ELR (cell line): ENCODE measurements at places on chromosomes 2 and 18.

- no peak for DNase-seq
Measured at GRCh38 chr2:37654932-37655841, 16.3 kb downstream of the CDC42EP3 start.

DNA sequence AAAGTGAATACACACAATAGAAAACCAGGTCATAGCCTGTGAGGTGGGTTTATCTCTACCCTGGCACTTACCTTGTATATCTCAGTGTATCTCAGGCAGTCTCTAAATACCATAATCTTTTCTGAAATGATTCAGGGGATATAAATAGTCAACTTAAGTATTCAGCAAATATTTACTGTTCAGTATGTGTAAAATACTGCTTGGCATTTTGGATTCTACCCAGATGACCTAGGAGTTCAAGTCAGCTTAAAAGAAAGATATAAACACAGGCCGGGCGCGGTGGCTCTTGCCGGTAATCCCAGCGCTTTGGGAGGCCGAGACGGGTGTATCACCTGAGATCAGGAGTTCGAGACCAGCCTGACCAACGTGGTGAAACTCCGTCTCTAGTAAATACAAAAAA lies 23.8 kb downstream of the GRHL1 start:
- DNase-seq: no peak

DNA sequence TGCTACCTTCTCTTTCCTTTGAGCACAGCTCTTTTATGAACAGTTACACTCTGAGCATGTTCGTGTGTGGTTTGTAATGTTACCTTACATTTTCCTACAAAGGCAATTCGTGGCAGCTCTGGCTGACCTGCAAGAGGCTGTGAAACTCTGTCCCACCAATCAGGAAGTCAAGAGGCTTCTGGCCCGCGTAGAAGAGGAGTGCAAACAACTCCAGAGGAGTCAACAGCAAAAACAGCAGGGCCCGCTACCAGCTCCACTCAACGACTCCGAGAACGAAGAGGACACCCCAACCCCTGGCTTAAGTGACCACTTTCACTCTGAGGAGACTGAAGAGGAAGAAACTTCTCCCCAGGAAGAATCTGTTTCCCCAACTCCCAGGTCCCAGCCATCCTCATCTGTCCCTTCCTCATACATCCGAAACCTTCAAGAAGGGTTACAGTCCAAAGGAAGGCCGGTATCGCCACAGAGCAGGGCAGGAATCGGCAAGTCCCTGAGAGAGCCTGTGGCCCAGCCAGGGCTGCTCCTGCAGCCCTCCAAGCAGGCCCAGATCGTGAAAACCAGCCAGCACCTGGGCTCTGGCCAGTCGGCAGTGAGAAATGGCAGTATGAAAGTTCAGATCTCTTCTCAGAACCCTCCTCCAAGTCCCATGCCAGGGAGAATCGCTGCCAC lies 56.9 kb downstream of the WDSUB1 start:
- no peak for DNase-seq

DNA sequence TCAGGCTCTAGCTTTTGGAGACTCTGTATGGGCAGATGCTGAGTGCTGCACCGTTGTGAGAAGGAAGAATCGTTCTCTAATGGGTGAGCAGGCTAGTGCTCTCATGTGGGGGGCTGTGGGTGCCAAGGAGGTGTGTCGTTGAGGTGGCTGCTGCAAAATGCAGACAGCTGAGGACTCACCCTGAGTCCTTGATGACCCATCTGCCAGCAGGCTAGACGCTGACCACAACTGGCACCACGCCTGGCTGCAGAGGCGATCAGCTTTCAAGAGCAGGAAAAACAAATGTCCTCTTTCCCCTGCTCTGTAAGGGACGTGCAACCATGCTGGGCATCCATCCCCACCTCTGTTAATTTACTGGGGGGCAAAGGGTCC lies 48.2 kb downstream of the HAUS1 start:
- peak; percentile 90 for DNase-seq

- DNase-seq: no peak
Measured at GRCh38 chr2:10045561-10046355, 2.4 kb downstream of the KLF11 start.

GRCh38 chr18:74682991-74683297 lies 85.3 kb downstream of the ZNF407 start:
- DNase-seq: no peak

DNA sequence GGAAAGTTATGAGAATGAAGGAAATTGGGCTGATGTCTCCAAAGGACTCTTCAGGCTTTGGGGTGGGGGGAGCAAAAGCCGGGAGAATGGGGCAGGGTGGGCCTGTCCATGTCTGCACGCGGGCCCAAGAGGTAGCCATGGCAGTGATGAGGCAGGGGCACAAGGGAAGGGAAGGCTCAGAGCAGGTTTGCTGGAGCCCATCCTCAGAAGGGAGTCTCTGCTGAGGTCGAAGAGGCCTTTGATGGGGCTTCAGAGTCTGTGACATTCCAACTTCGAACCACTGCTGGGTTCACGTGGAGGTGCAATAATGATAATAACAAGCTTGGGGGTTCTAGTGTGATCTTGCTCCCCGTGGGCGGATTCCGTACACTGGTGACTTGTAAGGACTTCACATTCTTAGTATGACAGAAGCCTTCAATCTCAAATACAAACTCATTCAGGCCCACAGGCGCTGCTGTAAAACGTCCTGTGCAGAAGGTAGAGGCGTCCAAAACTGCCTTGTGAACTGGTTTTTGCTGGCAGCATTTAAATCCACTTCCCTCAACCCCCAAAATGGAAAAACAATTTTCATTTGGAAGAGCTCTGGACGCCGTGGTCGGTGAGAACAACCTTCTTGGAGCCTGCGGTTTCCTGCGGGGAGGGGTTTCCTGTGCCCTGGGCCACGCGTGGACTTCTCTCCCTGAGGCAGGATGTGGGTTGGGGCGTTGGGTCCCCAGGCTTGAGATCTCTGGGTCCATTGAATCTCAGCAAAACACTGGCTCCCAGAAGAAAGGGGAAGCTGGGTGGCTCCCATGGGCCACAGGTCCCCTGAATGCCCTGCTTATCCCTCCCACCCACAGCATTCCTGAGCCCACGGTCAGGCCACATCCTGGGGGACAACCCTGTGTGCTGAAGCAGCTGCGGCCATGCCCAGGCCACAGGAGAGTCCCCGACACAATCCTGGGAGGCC lies 151.0 kb downstream of the TPO start:
- no peak for DNase-seq

DNA sequence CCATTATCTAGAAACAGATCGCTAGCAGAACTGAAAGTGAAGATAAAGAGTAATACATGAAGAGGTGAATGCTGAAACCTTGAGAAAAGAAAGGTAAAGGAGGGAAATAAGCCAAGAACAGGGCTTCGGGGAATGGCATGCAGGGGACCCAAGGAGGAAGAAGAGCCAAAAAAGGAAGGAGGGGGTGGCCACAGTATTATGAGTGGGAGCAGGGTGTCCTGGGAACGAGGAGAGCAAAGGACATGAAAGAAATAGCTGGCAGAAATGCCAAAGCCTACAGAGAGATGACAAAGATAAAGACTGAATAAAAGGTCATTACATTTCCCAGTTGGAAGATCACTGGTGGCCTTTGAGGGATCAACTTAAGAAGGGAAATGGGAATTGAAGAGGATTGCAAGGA lies 82.9 kb downstream of the ACTR3 start:
- DNase-seq: no peak
